ENCODE measurements at places on chromosomes 6 and 20.

GRCh38 chr6:136464874-136465273 is 85.3 kb downstream of the MAP7 start:
- no peak for DNase-seq

DNA sequence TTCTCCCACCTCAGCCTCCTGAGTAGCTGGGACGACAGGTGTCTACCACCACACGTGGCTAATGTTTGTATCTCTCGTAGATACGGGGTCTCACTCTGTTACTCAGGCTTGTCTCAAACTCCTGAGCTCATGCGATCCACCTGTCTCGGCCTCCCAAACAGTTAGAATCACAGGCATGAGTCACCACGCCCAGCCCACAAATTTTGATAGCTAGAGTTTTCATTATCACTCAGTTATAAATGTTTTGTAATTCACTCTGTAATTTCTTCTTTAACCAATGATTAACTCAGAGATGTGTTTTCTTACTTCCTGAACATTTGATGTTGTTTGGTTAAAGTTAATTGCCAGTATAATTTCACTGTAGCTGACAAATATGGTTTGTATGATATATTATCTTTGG is 249.3 kb downstream of the SMOC2 start:
- DNase-seq: no peak

DNA sequence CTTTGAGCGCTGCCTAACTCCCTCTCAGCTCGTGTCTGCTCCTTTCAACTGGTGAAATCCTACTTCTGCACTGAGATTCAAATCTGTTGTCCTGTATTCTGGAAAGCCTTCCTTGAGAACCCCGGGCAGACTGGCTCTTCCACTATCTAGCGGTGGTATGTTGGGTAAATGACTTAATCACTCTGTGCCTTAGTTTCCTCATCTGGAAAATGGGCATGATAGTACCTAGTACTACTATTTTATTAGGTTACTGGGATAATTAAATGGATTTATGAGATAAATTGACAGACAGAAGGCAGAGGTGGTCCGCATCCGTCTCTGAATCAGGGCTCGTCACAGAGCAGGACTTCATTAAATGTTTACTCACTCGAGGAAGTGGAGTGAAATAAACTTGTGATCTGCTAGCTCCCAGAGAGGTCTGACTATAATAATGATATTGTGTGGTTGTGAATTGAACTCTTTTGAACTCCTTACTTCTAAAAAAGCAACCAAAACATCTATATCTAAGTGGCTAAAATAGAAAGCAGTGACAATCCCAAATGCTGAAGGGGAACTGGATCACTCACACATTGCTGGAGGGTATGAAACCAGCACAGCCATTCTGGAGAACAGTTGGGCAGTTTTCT is 26.6 kb downstream of the PPP1R16B start:
- DNase-seq: no peak

GRCh38 chr20:38216201-38216600 is 44.3 kb downstream of the KIAA1755 start:
- no peak for DNase-seq

GRCh38 chr6:41887331-41887751 is 7.8 kb downstream of the USP49 start:
- no peak for DNase-seq

DNA sequence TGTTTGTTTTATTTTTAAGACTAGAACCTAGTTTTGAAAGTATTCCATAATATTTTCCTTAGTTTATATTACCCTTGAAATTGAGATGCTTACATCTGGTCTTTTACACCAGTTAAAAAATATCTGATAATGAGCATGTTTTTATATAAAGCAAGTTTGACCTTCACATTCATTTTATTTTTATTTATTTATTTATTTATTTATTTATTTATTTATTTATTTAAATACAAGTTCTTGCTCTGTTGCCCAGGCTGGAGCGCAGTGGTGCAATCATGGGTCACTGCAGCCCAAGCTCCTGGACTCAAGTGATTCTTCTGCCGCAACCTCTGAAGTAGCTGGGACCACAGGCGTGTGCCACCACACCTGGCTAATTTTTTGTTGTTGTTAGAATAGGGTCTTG is 52.8 kb upstream of the ADIG start:
- DNase-seq: no peak

GRCh38 chr20:54474866-54475265 is 527 bp upstream of the DOK5 start:
- DNase-seq: no peak

DNA sequence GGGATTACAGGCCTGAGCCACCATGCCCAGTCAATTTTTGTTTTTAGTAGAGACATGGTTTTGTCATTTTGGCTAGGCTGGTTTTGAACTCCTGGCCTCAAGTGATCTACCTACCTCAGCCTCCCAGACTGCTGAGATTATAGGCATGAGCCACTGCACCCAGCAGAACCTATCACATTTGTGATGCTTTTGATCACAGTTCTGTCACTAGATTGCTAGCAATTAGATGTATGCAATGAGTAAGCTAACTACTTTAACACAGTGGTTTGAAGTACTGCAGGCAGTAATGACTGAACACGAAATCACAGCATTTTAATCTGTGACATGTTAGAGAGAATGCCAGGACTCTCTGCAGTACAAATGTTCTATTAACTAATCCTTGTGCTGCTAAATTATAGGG is 19.6 kb upstream of the SAMHD1 start:
- DNase-seq: no peak

DNA sequence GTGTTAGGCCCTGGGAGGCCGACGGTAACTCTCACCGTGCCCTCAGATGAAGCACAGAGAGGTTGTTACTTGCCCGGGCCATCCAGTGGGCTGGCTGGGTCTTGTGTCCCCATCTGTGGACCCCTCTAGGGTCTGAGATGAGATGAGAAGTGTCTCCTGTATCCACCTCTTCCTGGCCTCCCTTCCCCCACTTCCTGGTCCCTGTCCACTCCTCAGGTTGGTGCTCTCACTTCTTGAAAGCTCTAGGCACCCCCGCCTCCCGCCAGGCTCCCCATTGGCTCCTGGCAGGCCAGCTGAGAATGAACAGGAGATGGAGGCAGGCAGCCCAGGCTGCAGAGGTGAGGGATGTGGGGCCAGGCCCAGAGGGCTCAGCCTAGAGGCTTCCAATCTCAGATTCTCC is 1.5 kb downstream of the MMP24OS start:
- DNase-seq: no peak

Measured in hematopoietic multipotent progenitor cell treated with erythropoietin and hydrocortisone succinate and interleukin-3 and kit ligand, for 4 days (in vitro differentiated cells).